ENCODE measurements at places on chromosomes 7 and 10. TPM values are rescaled to one million over a fixed set of nuclear protein-coding genes. Genes with fewer than 3 reads are reported as not detected.

The STK32C gene
- total RNA-seq: 21.5 TPM

The FGL2 gene
- total RNA-seq: 6.3 TPM

The TASOR2 gene
- total RNA-seq: 97.9 TPM

The FOXI2 gene
- total RNA-seq: 0.17 TPM

The ADGRA1 gene
- 0.23 TPM for total RNA-seq

The WNT2 gene
- total RNA-seq: 2.3 TPM

The DMBT1 gene
- total RNA-seq: 4.6 TPM

The ADAM12 gene
- 0.14 TPM for total RNA-seq

The ACTL6B gene
- total RNA-seq: not detected

The ZNF804B gene
- total RNA-seq: 0.05 TPM

The ADCY1 gene
- total RNA-seq: 17.0 TPM

The ZNF248 gene
- 12.3 TPM for total RNA-seq

The CHRM2 gene
- total RNA-seq: not detected

The CAV2 gene
- 23.2 TPM for total RNA-seq

The EPHA1 gene
- 10.5 TPM for total RNA-seq

The SOSTDC1 gene
- total RNA-seq: 2.3 TPM

The HEPACAM2 gene
- total RNA-seq: 0.45 TPM

The BMS1 gene
- total RNA-seq: 10.2 TPM

The CHST15 gene
- total RNA-seq: 13.9 TPM

The IDI2 gene
- not detected for total RNA-seq

The RBP3 gene
- not detected for total RNA-seq

The C10orf105 gene
- total RNA-seq: not detected

The ASB10 gene
- not detected for total RNA-seq

The CRCP gene
- 37.9 TPM for total RNA-seq

The ABCB4 gene
- 0.05 TPM for total RNA-seq

The NKX2-3 gene
- not detected for total RNA-seq
